ENCODE measurements at places on chromosomes 16 and 17.
A peak's percentile ranks its signal among the peaks of the same experiment; 100 is the strongest.

- DNase-seq, result no peak
Observed at GRCh38 chr16:56763291-56763916, 33.5 kb downstream of the NUP93 start.

DNA sequence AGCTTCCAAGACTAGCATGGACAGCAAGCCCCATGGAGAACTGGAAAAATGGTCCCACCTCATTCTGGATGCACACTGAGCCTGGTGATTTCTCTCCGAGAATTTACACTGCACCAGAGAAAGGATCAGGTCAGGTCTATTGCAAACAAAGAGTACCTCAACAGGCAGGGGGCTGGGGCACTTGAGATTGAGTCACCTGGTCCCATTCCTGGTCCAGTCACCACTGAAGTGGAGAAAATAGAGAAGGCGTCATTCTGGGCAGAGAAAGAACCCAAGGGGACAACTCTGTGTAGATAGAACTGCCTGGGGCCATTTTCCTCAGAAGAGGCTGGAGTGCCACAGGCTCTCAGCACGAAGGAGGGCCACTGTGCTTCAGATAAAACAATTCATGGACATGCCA lies 38.4 kb downstream of the CENPV start:
- no peak for DNase-seq

GRCh38 chr17:57459286-57459915 lies 203.1 kb downstream of the MSI2 start:
- DNase-seq, result no peak

- no peak for DNase-seq
Observed at GRCh38 chr16:17365211-17365541, 105.6 kb downstream of the XYLT1 start.

DNA sequence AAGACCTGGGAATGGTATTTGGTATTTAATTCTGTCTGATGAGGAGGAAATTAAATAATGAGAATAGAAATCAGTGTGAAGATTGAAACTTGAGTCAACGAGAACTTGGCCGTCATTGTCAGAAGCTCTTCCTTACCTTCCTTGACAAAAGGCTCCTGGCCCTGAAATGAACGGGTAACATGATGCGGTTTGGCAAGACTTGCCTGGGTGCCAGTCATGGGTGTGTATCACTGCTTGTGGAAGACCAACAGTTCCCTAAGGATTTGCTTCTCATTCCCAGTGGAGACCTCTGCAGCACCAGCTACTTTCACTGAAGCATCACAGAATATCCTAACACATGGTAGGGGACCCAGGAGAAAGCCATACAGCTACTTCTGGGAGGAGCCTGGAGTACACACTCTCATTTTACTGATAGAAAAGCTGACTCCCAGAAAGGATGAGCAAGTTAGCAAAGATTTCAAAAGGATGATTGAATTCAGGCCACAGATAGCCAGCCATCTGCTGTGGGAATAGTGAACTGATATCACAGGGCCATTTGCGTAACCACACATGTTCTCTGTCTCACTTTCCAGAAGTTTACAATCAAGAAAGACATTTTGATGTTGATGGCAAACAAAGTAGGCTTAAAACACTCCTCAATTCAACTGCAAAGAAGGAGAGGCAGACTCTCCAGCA lies 258.1 kb upstream of the SALL1 start:
- DNase-seq, result no peak

DNA sequence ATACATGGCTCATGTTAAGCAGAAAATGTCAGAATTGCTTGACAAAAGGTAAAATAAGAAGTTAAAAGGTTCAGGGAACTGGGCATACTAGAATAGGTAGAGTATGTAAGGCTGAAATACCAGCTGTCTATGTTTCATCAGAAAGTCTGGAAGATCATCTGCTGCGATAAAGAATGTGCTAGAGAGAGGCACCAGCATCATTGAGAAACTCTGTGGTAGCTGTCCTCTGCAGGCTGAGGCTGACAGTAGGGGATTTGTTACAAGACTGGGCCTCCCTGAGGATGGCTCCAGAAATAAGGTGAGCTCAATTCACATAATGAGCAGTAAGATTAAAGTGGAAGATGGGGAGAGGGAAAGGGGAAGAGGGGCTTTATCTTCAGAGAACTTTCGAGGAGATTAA lies 4.5 kb upstream of the ZNF287 start:
- no peak for DNase-seq

- DNase-seq, result no peak
Observed at GRCh38 chr17:67390006-67390645, 13.0 kb downstream of the PITPNC1 start.

DNA sequence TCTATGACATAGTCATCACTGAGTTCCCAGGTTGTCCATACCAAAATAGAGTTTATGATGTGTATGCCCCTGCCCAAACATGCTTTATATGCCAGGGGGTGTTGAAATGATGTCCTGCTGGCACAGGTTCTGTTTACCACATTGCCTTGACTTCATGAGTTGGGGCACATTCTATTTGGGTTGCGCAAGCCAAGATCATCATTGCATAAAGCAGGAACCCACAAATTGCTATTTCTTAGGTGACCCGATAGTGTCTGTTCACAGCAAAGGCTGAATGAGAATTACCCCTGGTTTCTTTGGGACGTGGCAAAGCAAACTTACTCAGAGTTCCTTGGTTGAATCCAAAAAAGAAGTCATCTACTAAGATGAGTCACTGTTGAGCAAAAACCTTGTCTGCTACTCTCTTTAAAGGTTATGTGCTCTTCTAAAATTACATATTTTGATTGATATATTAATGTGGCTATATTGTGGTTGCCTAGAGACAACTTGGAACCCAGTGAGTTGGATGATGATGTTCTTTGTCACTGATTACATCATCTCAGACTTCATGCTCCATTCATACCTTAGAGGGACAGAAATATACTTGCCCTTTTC lies 912.6 kb upstream of the SOX9 start:
- DNase-seq, result no peak

GRCh38 chr17:47774987-47775580 lies 42.0 kb downstream of the TBX21 start:
- DNase-seq, result no peak

DNA sequence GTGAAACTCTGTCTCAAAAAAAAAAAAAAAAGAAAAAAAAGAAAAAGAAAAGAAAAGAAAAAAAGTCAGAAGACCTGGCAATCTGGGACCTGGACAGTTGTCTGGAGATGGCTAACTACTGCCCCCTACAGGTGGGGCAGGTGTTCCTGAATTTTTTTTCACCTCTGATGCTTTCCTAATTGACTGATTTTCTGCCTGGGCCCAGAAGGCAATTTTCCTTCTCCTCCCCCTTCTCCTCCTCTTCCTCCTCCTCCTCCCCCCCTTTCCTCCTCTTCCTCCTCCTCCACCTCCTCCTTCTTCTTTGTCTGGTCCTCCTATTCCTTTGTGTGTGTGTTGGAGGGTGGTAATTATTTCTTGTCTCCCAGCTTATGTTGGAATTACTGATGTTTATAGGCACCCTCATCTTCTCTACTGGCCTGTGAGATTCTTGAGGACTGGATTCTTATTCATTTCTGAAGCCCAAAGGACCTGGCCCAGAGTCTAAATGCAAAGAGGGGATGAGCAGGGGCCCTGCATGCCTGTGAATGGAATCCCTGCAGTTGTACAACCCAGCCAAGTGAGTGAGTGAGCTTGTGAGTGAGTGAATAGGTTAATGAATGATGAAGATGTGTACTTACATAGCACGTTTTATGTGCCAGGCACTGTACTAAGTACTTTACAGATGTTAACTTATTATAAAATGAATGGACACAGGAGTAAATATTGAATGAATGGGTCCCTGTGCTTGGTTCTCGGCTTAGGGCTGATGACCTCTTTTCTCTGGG lies 26.9 kb downstream of the IRX5 start:
- peak; percentile 52 for DNase-seq

GRCh38 chr17:38704606-38705522 lies at the start of gene MLLT6:
TSS of gene MLLT6 (plus strand) at chr17:38705273. CDS start at chr17:38705633, 360 bp downstream.
- DNase-seq, result peak; percentile 74

- DNase-seq, result no peak
Observed at GRCh38 chr17:50107790-50108414, 12.8 kb downstream of the PDK2 start.

GRCh38 chr16:60704726-60705125 lies 1331.5 kb downstream of the CDH8 start:
- no peak for DNase-seq

DNA sequence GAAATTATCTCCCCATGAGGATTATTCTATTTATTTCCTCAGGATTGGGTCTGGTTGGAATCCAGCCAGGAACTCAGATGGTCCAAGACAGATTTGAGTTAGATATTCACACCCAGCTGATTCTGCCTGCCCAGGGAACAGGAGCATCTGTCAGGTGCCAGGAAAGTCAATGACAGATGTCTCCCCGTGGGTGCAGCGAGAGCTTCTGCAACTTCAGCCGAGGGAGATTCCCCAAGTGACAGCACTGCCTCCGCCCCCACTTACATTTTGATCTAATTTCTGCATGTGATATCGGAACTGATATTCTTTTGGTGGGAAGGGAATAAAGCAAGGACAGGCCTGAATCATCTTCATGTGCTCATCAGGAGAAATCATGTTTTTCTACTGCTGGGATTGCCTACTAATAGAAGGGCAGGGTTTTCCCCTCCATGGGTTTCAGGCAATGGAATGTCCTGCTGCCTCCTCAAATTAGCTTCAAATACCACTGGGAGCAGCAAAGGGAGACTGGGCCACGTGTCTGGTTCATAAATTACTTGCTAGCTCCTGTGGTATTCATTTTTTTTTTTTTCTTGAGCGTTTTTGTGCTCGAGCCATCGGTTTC lies 15.7 kb upstream of the DHX8 start:
- DNase-seq, result no peak

DNA sequence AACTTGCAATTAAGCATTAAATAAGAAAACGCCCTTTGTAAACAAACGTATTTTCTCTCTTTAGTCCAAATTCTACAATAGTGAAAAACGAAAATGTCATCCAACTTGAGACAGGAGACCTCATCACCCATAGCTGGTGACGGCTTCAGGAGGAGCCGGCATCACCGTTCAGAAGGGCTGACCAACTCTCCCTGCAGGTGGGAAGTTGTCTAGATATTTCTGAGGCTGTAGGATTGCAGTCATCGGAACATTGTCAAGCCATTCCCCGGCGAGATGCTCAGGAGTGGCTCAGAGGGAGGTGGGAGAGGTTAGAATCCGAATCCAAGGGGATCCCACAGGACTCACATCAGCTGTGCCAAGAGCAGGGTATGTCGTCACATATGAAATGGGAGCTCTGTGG lies 76.7 kb downstream of the RBFOX3 start:
- DNase-seq, result no peak

- DNase-seq, result peak; percentile 66
Observed at GRCh38 chr16:81716478-81717225, 62.4 kb upstream of the PLCG2 start.

- no peak for DNase-seq
Observed at GRCh38 chr17:63550817-63551639, 751 bp downstream of the DCAF7 start.

DNA sequence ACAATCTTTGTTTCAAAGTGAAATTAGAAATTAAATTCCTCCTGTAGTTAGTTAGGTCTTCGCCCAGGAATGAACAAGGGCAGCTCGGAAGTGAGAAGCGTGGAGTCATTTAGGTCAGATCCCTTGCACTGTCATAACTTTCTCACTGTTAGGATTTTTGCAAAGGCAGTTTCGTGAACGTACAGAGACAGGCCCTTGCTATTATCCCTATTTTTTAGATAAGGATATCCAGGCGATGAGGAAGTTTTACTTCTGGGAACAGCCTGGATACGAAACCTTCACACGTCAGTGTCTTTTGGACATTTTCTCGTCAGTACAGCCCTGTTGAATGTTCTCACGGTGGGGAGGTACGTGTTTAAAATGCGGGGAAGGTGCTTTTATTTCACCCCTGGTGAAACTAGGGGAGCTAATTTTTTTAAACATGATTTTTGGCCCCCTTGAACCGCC lies 318 bp upstream of the RBL2 start:
- DNase-seq, result no peak

DNA sequence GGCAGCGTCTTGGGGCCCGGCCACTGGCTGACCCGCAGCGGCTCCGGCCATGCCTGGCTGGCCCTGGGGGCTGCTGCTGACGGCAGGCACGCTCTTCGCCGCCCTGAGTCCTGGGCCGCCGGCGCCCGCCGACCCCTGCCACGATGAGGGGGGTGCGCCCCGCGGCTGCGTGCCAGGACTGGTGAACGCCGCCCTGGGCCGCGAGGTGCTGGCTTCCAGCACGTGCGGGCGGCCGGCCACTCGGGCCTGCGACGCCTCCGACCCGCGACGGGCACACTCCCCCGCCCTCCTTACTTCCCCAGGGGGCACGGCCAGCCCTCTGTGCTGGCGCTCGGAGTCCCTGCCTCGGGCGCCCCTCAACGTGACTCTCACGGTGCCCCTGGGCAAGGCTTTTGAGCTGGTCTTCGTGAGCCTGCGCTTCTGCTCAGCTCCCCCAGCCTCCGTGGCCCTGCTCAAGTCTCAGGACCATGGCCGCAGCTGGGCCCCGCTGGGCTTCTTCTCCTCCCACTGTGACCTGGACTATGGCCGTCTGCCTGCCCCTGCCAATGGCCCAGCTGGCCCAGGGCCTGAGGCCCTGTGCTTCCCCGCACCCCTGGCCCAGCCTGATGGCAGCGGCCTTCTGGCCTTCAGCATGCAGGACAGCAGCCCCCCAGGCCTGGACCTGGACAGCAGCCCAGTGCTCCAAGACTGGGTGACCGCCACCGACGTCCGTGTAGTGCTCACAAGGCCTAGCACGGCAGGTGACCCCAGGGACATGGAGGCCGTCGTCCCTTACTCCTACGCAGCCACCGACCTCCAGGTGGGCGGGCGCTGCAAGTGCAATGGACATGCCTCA lies 773 bp downstream of the NTN3 start:
- DNase-seq, result peak; percentile 23

GRCh38 chr17:3961564-3962047 lies 2.6 kb downstream of the ATP2A3 start:
- DNase-seq, result peak; percentile 33

GRCh38 chr17:58568044-58568799 lies 53.8 kb upstream of the MTMR4 start:
- DNase-seq, result peak; percentile 19

DNA sequence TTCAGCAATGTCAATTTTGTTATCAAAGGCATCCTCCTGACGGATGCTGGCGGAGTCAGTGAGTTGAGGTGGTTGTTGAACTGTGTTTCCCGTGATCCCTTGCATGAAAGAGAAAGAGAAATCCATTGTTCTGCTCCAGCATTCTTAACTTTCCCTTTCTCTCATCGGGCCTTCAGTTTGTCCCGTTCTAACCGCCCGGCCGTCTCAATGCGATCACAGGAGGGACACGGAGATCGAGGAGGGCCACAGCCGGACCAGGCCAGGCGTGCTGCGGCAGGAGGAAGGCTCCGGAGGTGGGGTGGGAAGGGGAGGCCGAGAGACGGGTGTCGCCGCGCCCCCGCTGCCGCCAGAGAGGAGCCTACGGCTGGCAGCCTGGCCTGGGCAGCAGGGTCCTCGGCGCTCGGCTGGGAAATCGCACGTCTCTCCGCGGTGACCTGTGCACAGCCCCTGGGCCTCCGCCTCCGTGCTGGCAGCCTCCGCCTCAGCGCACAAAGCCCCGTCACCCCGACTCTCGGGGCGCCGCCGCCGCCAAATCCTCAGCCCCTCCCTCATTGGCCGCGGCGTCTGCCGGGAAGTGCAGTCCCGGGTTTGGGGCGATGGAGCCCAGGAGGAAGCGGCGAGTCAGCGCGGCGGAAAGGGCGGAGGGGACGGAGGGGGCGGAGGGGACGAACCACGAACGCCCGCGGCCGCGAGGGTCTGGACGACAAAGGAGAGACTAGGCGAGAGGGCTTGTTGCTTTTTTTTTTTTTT lies 38.1 kb downstream of the SOST start:
- DNase-seq, result peak; percentile 55
